ENCODE measurements at places on chromosomes 16 and 17.

DNA sequence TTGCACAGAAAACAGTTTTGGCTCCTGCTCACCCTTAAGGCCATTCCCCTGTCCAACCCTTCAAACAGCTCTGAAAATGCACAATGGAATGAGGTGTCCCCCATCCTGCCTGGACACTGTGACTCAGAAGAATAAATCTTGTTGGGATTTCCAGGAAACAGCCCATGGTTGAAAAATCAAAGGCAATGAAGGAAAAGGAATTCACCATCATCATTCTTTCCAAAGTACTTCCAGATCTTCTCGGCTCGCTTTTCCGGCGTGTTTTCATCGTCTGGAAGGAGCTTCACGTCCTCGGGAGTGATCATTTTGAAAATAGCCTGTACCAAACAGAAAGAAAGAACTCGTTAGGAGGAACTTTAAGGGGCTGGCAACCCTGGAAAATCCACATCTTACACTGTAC, 4.3 kb downstream of the RCVRN start:
- no peak for DNase-seq

DNA sequence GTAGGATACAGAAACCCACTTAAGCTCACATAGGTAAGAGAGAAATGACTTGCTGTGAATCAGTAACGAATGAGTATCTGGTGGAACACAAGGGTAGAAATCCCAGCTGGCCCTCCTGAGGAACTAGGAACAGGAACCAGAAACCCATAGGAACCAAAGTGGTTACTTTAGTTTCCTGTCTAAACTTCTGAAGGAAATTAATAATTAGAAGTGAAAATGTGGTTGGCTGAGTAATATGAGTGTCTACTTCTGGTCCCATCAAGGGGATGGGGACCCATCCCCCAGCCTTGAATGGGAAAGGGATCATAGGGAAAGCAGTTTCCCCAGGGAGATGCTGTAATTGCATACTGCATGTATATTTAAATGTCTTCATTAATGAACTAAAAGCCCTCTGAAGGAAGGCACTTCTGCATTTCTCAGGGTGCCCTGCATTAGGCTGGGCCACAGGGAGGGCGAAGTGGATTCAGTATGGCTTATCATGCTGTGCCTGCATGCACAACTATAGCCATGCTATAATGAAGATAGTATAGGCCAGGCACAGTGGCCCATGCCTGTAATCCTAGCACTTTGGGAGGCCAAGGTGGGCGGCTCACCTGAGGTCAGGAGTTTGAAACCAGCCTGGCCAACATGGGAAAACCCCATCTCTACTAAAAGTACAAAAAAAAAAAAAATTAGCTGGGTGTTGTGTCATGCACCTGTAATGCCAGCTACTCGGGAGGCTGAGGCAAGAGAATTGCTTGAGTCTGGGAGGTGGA, 45.6 kb downstream of the CYB5B start:
- no peak for DNase-seq

- DNase-seq, result no peak
Observed at GRCh38 chr16:13150181-13150885, 248.9 kb downstream of the SHISA9 start.

GRCh38 chr17:10789694-10790271, 14.1 kb downstream of the TMEM238L start:
- DNase-seq, result no peak

GRCh38 chr16:30122604-30123160, 338 bp downstream of the MAPK3 start:
- DNase-seq, result no peak

- DNase-seq, result no peak
Observed at GRCh38 chr17:6591599-6592158, 35.3 kb upstream of the PITPNM3 start.

- DNase-seq, result no peak
Observed at GRCh38 chr16:17098685-17099084, 372.1 kb downstream of the XYLT1 start.

- DNase-seq, result peak; percentile 93
Observed at GRCh38 chr17:59154721-59155438, at the start of gene SKA2. Gene SKA2, minus strand, starts transcription at chr17:59155186. Its CDS starts 23 bp downstream, at chr17:59155163.

GRCh38 chr16:23907457-23907902, 71.7 kb downstream of the PRKCB start:
- DNase-seq, result no peak

GRCh38 chr17:73262676-73263642, 1.3 kb upstream of the CPSF4L start:
- peak; percentile 74 for DNase-seq

DNA sequence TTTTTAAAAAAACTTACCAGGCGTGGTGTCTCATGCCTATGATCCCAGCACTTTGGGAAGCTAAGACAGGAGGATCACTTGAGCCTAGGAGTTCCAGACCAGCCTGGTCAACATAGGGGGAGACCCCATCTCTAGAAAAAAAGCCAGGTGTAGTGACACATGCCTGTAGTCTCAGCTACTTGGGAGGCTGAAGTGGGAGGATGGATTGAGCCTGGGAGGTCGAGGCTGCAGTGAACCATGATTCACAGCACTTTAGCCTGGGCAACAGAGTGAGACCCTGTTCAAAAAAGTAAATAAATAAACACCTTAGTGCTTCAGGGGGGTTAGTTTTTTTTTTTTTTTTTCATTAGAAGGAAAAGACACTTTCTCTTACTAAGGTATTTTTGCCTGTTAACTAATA, 58.9 kb upstream of the LRRC37A3 start:
- no peak for DNase-seq

GRCh38 chr17:41907633-41908539, 10.9 kb downstream of the ACLY start:
- DNase-seq, result no peak

DNA sequence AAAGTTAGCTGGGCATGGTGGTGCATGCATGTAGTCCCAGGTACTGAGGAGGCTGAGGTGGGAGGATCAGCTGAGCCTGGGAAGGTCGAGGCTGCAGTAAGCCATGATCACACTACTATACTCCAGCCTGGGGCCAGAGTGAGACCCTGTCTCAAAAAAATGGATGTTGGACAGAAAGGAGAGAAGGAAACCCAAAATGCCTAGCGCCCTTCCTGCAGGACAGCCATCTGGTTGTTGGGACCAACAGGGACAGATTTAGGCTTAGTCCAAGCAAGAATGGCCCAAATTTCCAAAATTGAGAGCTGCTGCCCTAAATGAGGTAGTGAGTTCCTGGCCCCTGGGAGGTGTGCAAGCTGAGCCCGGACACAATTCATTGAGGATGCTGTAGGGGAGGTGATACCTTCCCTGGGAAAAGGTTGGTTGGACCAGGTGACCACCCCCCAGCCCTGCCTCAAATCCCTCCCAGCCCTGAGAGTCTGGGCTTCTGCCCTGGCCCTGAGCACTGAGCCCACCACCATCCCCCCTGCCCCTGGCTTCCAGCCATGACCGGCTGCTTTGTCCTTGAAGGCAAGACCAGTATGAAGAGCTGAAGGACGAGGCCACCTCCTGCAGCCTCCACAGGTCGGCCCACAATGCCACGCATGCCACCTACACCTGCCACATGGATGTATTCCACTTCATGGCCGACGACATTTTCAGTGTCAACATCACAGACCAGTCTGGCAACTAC, 35.1 kb downstream of the IL21R start:
- no peak for DNase-seq
